ENCODE measurements at places on chromosomes 3 and 15.

DNA sequence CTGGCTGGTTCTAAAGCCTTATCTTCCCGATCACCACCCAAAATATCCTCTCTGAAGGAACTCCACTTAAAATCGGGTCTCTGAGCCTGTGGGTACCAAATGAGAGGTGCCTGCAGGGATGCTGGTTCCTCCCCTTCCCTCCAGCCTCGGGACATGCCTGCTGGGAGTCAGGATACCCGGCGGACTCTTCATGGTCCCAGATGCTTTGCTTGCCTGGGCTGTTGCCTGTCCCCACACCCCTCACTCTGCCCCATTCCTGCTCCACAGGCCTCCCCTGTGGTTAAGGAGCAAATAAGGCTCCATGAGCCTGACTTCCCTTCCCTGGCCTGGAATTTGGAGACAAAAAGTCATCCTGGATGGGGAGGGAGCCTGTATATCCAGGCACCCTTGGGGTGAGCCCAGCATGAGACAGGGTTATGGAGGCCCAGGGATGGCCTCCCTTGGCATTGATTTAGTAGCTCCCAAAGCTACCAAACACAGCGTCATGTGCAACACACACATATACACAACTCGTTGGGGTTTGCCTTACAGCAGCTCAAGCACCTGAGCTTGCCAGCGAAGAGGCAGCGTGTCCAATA lies 12.3 kb upstream of the CORO2B start:
- no peak for DNase-seq

DNA sequence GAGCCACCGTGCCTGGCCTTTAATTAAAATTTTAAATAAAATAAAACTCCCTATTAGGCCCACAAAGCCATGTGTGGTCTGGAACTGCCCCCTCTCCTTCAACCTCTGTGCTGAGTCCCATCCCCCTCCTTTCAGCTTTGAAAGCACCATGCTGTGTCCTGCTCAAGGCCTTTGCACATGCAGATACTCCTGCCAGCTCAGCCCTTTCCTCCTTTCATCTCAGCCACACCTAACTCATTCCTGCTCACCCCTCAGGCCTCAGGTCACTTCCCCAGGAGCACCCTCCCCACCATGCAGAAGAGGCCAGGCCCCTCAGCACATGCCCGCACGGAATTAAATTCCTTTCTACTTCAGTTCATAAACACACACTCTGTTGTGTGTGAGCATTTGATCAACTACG lies 28.1 kb downstream of the ATRIP start:
- no peak for DNase-seq

- DNase-seq = no peak
Measured at GRCh38 chr3:188834349-188834748, 337.4 kb upstream of the TPRG1 start.

- no peak for DNase-seq
Measured at GRCh38 chr3:28039234-28039633, 202.2 kb upstream of the CMC1 start.

GRCh38 chr15:67054676-67055075 lies 10.7 kb upstream of the SMAD3 start:
- DNase-seq = no peak

DNA sequence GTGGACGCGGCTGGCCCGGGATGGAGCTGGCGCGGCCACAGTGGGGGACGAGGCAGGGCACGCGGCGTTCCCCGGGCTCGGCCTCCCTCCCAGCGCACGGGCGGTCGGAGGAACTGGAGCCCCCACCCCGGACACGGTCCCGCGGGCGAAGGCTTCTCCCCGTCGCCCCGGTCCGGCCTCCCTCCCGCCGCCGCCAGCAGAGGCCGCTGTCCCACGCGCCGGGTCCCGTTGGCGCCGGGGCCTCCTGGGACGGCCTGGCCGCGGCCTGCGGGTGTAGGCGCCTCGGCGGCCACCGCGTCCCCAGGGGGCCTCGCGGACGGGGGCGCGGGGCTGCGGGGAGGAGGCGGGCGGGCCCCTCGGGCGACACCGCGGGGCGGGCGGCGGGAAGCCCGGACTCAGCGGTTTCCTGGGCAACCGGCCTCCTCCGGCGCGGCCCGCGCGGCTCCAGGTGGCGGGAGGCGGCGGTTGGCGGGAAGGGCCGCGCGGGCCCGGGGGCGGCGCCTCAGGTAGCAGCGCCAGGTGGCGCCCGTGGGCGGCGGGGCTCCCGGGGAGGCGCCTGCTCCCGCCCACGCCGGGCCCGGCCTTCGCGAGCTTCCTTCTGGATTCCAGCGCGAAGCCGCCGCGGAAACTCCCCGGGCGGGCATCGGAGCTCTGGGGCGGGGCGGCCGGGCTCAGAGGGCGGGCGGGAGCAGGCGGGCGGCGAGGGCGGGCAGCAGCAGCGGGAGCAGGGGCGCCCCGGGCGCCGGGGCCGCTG lies 26.7 kb downstream of the MELTF start:
- DNase-seq = peak; percentile 96

DNA sequence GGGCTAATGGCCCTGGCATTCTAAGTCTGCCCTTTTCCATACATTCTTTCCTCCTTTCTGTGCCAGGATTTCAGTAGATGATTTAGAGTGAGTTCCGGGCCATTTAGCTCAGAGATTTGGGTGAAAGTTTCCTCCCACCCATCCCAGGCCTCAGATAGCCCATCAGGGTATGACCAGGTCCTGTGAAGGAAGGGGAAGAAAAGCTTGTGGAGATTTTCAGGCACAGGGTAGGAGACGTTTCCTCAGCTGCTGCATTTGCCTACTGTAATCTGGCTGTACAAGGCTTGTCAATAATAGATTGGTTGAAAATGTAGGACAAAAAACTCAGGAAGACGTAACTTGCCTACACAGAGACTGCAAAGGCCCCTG lies 63.2 kb upstream of the BCL6 start:
- DNase-seq = no peak

GRCh38 chr3:160613661-160614060 lies 48.3 kb upstream of the KPNA4 start:
- no peak for DNase-seq
